ENCODE measurements at places on chromosomes 3 and 15.

DNA sequence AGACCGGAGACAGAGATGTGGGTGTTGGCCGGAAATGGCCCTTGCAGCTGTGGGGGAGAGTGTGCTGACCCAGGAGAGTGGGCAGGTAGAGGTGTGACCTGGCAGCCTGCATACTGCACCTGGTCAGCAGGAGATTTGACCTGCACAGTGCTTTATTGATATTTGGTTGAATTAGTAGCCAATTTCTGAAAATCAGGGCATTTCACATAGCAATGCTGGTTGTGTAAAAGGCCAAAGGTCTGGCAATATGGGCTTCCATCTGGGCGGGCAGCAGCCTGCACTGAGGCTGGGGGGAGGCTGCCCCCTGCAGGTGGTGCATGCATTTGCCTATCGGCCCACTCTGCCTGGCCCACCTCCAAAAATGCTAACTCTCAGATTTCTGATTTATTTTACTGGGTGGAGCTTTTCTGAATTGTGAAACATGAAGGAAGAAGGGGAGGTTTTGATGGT, 9.4 kb upstream of the MGLL start:
- DNase-seq, result no peak

DNA sequence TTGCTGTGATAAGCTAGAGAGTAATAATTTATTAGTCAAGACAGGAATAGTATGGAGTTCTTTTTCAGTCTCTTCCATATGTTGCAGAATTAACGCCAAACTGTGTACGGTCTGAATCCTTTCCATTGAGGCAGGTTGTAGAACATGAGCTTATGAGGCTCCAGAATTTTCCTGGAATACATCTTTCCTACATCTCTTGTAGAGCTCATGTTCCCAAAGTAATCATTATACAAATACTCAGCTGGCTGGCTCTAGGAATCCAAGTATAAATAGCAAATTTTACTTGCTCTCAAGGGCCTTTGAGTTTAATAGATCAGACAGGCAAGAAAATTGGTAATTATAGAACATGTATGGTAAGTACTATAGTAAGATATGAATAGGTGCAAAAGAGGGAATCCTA, 419.4 kb downstream of the RBMS3 start:
- DNase-seq, result no peak

DNA sequence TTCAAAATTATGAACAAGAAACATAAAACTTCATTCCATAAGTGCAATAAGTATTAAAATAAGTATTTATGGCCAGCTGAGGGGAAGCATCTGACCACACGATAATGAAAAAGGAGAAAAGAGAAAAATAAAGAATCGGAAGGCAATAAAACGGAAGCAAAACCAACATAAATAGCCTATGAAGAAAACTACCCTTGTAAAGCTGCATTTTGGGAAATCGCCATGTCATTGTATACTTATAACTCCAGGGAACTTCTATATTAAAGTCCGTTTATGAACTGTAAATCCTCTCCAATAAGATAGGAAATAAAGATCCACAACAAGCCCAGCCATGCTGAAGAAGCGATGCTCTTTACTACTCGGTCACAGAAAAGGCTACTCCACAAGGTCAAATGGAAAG, 47.7 kb downstream of the MORC1 start:
- no peak for DNase-seq

GRCh38 chr3:191412759-191413158, 48.2 kb upstream of the PYDC2 start:
- DNase-seq, result no peak

- DNase-seq, result no peak
Measured at GRCh38 chr15:74525945-74526344, 15.1 kb upstream of the ARID3B start.

- no peak for DNase-seq
Measured at GRCh38 chr3:54171951-54172350, 49.6 kb downstream of the CACNA2D3 start.

GRCh38 chr15:41809526-41810220, 18.2 kb upstream of the JMJD7 start:
- no peak for DNase-seq

DNA sequence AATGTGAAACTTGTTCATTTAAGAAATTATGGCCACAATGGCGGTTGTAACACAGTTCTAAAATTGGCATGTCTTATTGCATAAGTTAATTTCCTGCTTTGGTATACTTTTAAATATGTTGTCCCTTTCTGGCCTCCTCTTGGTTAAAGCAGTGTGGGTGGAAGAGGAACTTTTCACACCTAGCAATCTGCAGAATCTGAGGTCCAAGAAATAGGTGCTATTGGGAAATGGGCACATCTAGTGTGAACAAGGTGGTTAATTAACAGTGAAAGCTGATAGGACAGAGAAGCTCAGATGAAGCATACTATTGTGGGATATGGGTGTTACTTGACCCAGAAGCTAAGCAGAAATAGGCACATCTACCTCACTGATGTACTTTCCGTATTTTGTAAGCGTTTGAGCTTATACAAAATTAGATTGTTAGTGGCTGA, 10.6 kb downstream of the CMC1 start:
- DNase-seq, result no peak

DNA sequence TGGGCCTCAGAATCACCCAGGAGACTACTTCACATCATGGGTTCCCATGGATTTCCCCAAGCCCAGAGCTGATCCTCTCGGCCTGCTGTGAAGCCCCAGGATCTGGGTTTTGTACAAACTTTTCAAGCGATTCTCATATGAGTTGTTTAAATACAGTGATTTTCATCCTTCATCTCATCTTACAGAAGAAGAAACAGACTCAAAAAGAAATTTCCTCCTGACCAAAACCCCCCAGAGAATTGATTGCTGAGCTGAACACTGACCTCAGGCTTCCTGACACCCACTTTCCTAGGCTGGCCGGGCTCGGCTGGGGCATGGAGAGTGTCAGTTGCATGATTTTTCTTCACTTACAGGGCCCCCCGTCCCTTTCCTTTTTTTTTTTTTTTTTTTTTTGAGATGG, 60.3 kb downstream of the BDH1 start:
- no peak for DNase-seq

- no peak for DNase-seq
Measured at GRCh38 chr3:171277456-171278298, 182.5 kb downstream of the TNIK start.

DNA sequence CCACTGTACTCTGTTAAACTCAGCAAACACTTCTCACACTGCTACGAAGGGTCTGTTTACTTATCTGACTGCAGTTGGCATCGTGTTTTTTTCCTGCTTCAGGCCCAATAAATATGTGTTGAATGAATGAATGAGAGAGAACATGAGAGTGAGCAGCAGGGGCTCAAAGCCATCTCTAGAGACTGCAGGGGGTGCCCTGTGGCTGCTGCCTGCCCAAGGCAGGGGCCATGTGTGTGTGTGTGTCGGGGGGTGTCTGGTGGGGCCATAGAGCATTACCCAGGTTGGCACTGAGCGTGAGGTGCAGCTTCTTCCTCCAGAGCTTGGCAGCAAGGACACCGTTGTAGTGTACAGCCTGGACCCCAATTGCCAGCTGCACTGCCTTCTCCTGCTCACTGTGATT, 14.8 kb downstream of the EPB42 start:
- DNase-seq, result no peak

- no peak for DNase-seq
Measured at GRCh38 chr3:127759826-127760225, 62.5 kb downstream of the MGLL start.

DNA sequence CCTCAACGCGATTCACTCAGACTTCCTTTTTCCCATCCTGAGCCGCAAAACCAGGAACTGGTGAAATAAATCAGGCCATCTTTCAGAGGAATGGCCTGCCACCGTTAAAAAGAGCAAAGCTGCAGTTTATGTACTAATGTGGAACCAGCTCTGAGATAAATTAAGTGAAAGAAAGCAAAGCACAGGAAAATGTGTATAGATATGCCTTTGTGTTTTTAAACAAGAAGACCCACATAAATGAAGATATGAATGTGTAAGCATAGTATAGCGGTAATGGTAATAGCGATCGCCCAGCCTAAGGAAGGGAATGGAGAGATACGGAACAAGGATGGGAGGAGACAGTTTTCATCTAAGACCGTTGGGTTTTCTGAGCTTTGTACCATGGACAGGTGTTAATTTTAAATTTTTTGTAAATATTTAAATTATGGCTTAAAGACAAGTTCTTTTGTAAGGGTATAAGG, 30.8 kb upstream of the RPN1 start:
- DNase-seq, result no peak

GRCh38 chr3:66449411-66449974, 51.3 kb downstream of the LRIG1 start:
- DNase-seq, result no peak

All from left forelimb (tissue), 1 donor.